ENCODE measurements at places on chromosomes 3 and 15.

- no peak for DNase-seq
These were observed 111.7 kb downstream of the FOXB1 start for GRCh38 chr15:60115579-60116380.

GRCh38 chr3:117719316-117719926, 1009.8 kb downstream of the TUSC7 start:
- no peak for DNase-seq

- DNase-seq = peak; percentile 57
These were observed at the start of gene SLCO2A1 for GRCh38 chr3:134029734-134030378. SLCO2A1 (minus strand) TSS chr3:134029925; CDS start chr3:134029802, 123 bp downstream.

DNA sequence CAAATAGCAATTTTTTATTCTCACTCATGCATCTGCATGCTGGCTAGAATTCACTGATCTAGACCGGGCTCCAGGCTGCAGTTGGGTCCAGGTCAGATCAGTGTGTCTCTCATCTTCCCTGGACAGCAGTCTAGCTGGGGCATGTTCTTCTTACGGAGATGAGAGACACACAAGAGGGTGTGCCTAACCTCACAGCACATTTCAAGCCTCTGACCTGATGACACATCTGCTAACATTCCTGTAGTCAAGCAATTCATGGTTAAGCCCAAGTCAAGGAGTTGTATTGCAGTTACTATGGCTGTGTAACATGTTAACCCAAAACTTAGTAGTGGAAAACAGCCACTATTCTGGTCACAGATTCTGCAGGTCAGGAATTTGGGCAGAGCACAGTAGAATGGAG, 13.1 kb downstream of the BSN start:
- DNase-seq = no peak

- no peak for DNase-seq
These were observed 462.8 kb downstream of the NTRK3 start for GRCh38 chr15:87793725-87794124.

- no peak for DNase-seq
These were observed 301.2 kb downstream of the MECOM start for GRCh38 chr3:169362301-169362700.

GRCh38 chr15:41585127-41586047, 26.4 kb downstream of the TYRO3 start:
- DNase-seq = peak; percentile 80

DNA sequence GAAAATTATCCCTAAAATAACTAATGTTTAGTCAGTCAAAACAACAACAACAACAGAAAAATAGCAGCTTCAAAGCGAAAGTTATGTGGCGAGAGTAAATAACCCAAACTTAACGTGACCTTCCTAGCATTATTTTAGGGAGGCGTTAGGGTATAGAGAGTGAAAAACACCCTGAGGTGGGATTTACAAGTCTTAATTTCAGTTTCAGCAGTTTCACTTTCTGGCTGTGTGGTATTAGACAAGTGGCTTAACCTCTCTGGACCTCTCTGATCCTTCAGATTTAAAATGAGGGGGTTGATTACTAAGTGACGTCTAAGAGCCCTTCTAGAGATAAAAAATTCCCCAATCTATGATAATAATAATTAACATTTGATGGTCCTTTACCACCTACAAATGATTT, 291.2 kb downstream of the ZBTB20 start:
- no peak for DNase-seq

- no peak for DNase-seq
These were observed 120.1 kb upstream of the DPH6 start for GRCh38 chr15:35665896-35666536.

GRCh38 chr3:157051055-157051454, 108.9 kb downstream of the CCNL1 start:
- DNase-seq = no peak

- no peak for DNase-seq
These were observed 1017.4 kb downstream of the SQOR start for GRCh38 chr15:46652266-46652665.

DNA sequence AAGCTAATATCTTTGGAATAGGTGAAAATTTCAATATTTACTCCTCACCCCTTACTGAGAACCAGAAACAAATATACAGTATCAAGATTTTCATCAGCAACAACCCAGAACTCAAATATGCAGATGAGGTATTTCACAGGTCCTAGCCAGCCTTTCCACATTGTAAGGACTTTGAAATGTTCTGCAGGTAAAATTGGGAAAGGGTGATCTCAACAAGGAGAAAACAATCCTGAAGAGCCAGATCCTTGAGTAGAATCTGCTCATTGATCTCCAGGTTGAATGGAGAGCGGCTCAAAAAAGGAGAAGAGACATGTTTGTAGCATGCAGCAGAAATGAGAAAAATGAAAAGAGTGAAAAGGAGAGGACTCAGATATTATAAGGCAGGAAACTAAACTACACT, 493.3 kb upstream of the NAALADL2 start:
- no peak for DNase-seq

GRCh38 chr3:50961386-50961785, 286.7 kb downstream of the DOCK3 start:
- no peak for DNase-seq

DNA sequence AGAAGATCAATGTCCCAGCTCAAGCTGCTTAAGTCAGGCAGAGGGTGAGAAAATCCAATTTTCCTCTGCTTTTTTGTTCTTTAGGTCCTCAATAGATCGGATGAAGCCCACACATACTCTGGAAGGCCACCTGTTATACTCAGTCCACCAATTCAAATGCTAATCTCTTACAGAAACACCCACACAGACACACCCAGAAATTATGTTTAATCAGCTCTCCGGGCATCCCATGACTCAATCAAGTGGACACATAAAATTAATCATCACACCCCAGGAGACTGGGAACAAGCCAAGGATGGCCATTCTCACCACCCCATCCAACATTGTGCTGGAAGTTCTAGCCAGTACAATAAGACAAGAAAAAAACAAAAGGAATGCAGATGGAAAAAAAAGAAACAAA, 67.8 kb upstream of the SLC24A5 start:
- DNase-seq = no peak

DNA sequence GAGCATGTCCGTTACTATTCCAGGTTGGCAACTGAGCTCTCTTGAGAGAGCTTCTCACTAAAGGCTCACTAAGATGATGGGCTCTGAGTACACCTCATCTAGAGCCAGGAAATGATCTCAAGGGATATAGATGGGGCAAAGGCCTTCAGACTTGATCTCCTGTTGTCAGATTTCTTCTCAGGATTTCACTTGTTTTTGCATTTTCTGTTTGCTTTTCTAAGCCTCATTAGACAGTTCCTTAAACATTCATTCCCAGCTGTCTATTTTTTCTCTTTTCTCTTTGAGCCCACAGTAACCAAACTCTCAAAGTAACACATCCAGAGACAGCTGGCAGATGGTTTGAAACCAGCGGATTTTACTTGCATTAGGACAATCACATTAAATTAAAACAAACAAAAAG, 28.4 kb upstream of the ARL8B start:
- no peak for DNase-seq

DNA sequence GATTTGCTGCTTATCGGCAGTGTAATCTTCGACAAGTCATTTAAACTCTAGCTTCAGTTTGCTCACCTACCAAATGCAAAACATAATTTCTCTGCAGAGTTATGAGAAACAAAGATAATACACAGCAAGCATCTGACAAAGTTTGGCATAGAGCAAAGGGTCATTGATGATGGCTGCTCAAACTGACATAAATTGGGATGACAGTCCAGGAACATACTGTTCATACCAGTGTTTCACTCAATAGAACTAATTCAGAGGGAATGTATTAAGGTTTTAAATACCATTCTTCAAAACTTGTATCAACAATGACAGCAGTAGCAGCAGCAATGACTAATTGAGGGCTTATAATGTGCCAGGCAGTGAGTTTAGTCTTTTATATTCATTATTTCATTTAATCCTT, 137.6 kb downstream of the SPATA16 start:
- no peak for DNase-seq

- no peak for DNase-seq
These were observed 32.8 kb upstream of the SSR3 start for GRCh38 chr3:156587760-156588069.

DNA sequence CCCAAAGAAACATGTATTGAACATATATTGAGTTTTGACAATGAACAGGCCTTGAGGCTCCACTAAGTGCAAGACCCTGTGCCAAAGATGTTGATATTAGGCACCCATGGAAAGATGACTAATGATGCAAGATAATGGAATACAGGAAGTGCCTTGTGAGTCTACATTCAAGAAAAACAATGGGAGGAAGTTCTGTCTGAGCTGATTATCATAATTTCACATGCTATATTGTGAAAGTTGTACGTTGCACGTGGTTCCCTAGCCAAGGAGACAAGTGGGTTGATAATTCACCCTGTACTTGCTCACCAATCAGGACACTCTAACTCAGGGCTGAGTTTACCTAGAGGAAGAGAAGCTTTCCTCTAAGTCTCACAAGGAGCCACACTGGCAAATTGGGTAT, 186.9 kb upstream of the STAC start:
- no peak for DNase-seq

DNA sequence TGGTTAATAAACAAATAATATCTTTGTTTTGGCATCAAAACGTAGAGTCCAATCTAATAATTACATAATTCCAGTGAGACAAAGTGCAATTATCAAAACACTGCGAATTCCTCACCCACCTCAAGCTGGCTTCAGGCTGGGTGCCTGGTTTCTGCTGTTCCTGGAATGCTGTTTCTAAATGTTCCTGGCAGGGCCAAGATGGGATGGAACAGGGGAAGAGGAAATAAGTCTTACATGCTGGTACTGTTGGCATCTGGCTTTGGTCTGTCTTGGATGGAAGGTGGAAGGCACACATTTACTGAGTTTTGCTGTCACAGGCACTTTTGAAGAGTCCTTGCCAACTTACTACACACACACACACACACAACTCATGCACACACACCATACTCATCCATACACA, 101.9 kb upstream of the SLCO3A1 start:
- no peak for DNase-seq

GRCh38 chr3:23806534-23807423, 1.0 kb downstream of the UBE2E1 start:
- peak; percentile 66 for DNase-seq

GRCh38 chr3:4765212-4765611, 214.0 kb upstream of the BHLHE40 start:
- no peak for DNase-seq

DNA sequence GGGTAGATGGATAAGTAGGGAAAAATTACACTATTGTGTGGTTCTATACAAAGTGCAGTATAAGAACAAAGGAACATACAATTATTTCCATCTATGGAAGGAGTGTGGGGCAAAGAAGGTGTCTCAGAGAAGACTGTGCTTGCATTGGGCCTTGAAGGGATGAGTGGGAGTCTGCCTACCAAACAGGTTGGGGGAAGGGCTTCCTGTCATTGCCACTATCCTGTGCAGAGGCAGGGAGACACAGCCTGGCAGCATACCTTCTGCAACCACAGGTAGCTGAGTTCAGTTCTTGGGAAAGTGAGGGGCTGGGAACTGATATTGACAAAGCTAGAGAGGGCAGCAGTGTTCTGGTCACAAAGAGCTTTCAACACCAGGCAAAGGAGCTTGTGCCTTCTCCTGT, 3.4 kb downstream of the TIMP4 start:
- DNase-seq = no peak
